ENCODE measurements at places on chromosomes 2 and 18.

DNA sequence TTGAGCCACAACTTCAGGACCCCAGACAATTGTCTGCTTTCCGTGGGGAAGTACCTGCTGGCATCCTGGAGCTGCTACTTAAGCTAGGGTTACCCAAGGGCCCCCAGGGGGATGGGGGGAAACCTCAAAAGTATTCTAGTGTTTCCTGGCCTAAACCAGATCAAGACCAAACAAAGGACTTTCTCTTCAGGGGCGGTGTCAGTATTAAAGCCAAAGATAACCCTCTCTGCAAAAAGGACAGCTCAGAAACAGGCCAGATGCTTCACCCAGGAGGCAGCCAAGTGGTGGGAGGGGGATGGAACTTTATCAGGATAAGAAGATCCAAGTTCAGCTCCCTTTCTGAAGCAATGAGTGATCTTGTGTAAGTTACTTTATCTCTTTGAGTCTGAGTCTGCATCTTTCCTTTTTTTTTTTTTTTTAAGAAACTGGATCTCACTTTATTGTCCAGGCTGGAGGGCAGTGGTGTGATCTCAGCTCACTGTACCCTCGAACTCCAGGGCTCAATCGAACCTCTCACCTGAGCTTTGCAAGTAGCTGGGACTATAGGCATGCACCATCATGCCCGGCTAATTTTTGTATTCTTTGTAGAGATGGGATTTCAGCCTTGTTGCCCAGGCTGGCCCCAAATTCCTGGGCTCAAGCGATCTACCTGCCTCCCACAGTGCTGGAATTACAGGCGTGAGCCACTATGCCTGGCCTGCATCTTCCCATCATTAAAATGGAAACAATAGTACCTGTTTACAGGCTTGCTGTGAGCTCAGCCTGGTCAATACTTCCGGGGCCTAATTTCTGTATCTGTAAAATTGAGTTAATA lies 151.8 kb upstream of the PTPRM start:
- DNase-seq, result no peak

GRCh38 chr2:65491381-65491905 lies 59.0 kb upstream of the SPRED2 start:
- DNase-seq, result peak; percentile 7

DNA sequence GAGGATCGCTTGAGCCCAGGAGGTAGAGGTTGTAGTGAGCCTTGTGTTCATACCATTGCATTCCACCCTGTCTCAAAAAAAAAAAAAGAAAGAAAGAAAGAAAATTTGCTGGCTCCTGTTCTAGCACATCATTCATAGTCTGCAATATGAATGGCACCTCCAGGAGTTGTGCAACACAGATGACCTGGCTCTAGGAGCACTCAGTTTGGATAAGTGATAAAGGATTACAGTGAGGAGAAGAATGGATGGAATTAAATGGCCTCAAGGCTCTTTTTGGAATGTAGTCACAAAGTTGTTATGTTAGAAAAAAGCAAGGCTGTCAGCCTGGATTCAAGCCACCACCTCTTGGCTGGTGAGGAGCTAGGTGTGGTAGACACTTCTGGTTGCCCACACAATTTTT lies 21.5 kb upstream of the SPRED2 start:
- DNase-seq, result no peak

DNA sequence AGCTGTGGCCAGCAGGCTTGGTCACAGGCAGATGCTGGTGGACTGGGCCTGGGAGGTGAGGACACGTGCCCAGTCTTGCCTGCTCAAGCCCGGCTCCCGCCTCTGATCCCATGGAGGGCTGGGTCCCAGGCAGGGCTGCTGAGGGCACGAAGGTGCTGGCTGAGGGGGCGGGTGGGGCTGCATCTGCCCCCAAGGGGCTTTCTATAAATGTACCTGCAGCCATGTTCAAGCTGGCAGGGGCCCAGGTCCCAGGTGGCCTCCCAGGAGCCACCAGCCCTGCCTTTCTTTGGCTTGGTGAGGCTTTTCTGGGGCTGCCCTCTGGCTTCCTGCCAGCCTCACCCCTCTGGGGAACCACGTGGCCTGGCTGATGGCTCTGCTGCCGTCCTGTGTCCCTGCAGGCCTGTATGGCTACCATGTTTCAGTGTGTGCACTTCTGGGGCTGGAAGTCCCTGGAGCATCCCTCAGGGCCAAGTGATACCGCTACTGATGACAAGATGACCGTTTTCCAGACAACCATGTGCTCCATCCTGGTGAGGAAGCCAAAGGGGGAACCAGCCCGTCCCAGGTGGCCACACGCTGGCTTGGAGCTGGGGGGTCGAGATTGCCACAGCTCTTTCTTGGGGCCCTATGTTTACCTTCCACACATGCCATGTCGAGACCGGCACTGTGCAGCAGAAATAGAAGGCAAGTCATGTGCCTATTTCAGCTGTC lies 23.2 kb downstream of the HJURP start:
- DNase-seq, result no peak

- DNase-seq, result no peak
Observed at GRCh38 chr18:79552140-79552631, 127.4 kb upstream of the CTDP1 start.

DNA sequence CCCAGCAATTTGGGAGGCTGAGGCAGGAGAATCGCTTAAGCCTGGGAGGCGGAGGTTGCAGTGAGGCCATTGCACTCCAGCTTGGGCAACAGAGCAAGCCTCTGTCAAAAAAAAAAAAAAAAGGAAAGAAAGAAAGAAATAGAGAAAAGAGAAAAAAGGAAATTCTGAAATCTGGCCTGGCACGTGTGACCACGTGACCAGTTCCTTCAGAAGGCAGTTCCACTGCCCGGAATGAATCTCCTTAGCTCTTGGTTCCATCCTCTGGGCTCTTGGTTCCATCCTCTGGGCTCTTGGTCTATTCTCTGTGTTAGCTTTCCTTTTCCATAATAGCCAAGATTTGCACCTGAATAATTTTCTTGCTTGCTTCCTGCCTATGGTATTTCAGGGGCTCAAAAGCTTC lies 5.3 kb upstream of the POMC start:
- no peak for DNase-seq

DNA sequence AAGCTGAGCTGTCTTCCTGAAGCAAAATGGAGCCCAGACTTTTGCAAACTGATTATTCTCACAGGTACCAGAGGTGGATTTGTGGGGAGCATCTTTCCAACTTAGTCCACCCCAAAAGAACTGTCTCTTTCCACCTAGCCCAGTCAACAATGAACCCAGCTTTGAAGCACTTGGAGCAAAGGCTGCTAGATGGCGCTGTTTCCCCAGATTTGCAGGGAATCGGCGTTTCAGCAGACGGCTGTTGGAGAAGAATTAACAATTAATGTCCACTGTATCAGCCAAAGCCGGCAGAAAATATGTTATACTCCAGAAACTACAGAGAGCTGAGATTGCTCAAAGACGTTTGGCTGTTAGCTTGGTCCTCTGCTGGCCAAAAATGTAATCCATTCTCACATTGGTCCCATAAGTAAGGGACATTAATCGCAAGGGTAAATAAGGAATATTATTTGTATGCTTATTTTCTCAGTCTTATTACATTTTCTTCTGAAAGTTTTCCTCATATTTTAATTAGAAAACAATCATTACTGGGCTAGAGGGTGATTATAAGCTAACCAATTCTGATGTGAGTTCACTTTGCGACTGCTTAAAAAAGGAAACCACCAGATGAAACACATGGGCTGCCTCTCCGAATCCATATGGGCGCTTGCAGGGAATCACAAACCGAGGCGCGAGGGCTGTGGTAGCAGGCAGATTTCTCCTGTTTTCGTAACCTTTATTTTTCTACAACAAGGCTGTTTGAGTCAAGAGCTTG lies 423.8 kb upstream of the MEX3C start:
- peak; percentile 1 for DNase-seq

DNA sequence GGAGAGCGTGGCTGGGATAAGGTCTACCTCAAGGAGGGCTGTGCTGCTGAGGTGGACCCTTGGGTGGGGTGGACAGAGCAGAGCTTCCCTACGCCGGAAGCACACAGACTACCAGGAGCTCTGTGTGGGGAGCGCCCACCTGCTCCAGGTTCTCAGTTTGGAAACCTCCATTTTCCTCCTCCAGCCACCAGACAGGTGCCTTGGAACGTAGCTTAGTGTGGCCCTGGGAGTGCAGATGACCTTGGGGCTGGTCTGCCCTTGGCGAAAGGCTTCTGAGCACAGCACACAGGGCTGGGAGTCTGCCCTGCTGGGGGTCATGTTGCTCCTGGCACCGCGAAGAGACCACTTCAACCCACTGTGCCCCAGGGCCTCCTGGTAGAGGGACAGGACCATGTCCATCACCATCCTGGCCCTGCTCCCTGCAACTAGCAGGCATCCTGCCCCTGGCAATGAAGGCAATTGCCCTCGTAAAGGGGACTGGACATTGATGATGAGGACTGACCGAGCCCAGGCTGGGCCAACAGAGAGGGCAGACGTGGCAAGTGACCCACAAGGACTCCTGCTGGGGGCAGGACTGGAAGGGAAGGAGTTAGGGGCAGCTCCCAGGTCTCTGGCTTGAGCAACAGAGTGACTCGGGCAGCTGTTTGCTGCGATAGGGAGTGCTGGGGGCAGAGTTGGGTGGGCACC lies 214.7 kb downstream of the CYP26B1 start:
- no peak for DNase-seq

Measured in NCI-H2029 (cell line).